Lower lobe of right lung (tissue), 2 donors: ENCODE measurements at places on chromosomes 3 and 15. TPM values are rescaled to one million over a fixed set of nuclear protein-coding genes. Genes with fewer than 3 reads are reported as not detected.

The ANKRD34C gene
- total RNA-seq = not detected

The PROS1 gene
- total RNA-seq = 49.5 TPM

The CDC25A gene
- 0.83 TPM for total RNA-seq

The GP9 gene
- 2.6 TPM for total RNA-seq

The CLEC3B gene
- 217 TPM for total RNA-seq

The GPR87 gene
- total RNA-seq = 0.24 TPM

The AGTR1 gene
- 10.8 TPM for total RNA-seq

The SLC12A1 gene
- not detected for total RNA-seq

GRCh38 chr15:98647026-98647773 is 1.1 kb upstream of the IGF1R start:
- H3K36me3 ChIP-seq = no peaks in the 10 kb centered on the region
- peak overlapping the region; percentile 87 for H3K27ac ChIP-seq
- DNase-seq = peak; percentile 81
- peak overlapping the region; percentile 80 for H3K4me3 ChIP-seq

- H3K4me3 ChIP-seq = no peak overlapping the region
- H3K27ac ChIP-seq = no peak overlapping the region
- no peak for DNase-seq
Observed at GRCh38 chr3:72244396-72244795, 459.4 kb upstream of the PROK2 start.

- no peaks in the 10 kb centered on the region for H3K27me3 ChIP-seq
- H3K36me3 ChIP-seq = no peaks in the 10 kb centered on the region
- H3K27ac ChIP-seq = no peak overlapping the region
- no peak overlapping the region for H3K4me3 ChIP-seq
- no peak for DNase-seq
Observed at GRCh38 chr15:31897746-31898145, 132.6 kb upstream of the CHRNA7 start.

DNA sequence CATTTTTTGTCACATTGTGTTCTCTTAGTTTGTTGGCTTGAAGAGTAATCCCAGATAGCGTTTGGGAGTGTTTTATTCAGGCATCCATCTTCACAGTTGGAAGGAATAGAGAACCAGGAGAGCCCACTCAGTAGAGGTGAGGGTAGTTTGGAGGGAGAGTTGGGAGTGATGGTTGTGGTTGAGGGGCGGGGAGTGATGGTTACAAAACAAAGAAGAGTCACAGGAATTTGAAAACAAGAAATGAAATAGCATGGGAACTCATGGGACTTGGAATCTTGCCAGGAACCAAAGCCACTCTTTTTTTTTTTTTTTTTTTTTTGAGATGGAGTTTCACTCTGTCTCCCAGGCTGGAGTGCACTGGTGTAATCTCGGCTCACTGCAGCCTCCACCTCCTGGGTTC is 36.3 kb downstream of the DUT start:
- no peak for DNase-seq
- H3K36me3 ChIP-seq = no peaks in the 10 kb centered on the region
- no peak overlapping the region for H3K4me3 ChIP-seq
- no peaks in the 10 kb centered on the region for H3K4me1 ChIP-seq

DNA sequence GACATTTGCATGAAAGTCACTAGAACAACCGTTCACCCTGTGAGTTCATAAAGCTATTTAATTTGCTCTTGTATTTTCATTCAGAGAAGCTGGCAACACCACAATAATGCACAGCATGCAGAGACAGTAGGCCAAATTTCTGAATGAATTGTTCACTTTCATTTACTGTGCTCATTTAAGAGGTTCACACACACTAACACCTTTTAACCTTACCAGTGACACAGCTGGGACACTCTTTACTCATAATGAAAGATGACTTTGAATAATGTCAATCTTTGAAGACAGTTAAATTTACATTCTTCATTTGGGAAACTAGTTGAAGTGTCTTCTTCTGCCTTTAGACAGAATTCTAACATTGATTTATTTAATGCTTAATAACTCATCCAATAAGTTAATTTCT is 95.7 kb downstream of the ROBO1 start:
- H3K27me3 ChIP-seq = no peaks in the 10 kb centered on the region
- H3K4me1 ChIP-seq = no peaks in the 10 kb centered on the region
- H3K4me3 ChIP-seq = no peak overlapping the region

DNA sequence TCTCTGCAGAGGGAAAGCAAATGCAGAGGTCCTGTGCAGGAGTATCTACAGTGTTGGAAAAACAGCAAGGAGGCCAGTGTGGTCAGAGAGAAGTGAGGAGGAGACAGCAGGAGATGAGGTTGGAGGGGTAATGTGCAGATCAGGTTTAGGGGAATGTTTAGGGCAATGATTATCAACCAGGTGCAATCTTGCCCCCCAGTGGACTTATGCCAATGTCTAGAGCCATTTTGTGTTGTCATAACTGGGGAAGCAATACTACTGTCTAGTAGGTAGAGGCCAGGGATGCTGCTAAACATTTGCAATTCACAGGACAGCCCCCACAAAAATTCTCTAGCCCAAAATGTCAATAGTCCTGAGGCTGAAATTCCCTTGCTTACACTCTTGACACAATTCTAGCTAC is 13.1 kb downstream of the CCDC191 start:
- no peak for DNase-seq
- H3K4me1 ChIP-seq = no peaks in the 10 kb centered on the region
- no peak overlapping the region for H3K27ac ChIP-seq
- H3K36me3 ChIP-seq = peaks cover 5% of the 10 kb centered on the region
- no peaks in the 10 kb centered on the region for H3K27me3 ChIP-seq

GRCh38 chr3:18771931-18772330 is 346.8 kb upstream of the SATB1 start:
- H3K4me1 ChIP-seq = no peaks in the 10 kb centered on the region
- no peak overlapping the region for H3K27ac ChIP-seq
- H3K4me3 ChIP-seq = no peak overlapping the region
- DNase-seq = no peak
- no peaks in the 10 kb centered on the region for H3K27me3 ChIP-seq
- no peaks in the 10 kb centered on the region for H3K36me3 ChIP-seq

DNA sequence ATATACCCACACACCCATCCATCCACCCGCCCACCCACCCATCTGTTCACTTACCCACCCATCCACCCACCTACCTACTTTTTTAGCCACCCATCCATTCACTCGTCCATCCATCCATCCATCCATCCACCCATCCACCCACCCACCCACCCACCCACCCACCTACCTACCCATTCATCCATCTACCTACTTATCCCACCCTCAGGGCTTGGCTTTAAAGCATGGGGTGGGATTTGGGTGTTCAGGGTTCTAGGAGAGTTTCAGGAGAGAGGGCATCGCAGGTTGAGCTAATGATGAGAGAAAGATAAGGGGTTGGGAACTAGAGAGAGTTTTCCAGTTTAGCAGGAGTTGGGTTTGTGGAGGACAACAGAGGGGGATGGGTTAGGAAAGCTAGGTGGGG is 9.7 kb downstream of the FBLN2 start:
- no peak overlapping the region for H3K4me3 ChIP-seq
- DNase-seq = no peak
- no peaks in the 10 kb centered on the region for H3K36me3 ChIP-seq
- peaks cover 5% of the 10 kb centered on the region for H3K27me3 ChIP-seq
- no peaks in the 10 kb centered on the region for H3K4me1 ChIP-seq

GRCh38 chr3:60246361-60246760 is 1004.9 kb downstream of the FHIT start:
- H3K27me3 ChIP-seq = no peaks in the 10 kb centered on the region
- no peaks in the 10 kb centered on the region for H3K4me1 ChIP-seq
- no peak overlapping the region for H3K27ac ChIP-seq
- H3K4me3 ChIP-seq = no peak overlapping the region
- no peaks in the 10 kb centered on the region for H3K36me3 ChIP-seq
- no peak for DNase-seq

DNA sequence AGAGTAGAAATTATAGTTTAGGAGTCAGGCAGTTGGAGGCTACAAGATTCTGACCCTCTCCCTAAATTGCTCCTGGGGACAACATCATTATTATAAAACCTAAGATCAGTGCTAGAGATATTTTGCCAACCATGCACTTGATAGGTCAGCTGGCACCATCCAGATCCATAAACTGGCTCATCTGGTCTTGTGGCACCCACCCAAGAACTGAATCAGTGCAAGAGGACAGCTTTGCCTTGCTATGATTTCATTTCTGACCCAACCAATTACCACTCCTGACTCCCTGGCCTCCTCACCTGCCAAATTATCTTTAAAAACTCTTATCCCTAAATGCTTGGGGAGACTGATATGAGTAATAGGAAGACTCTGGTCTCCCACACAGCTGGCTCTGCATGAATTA is 461.1 kb upstream of the TGFBR2 start:
- H3K27me3 ChIP-seq = no peaks in the 10 kb centered on the region
- H3K27ac ChIP-seq = no peak overlapping the region
- DNase-seq = no peak
- H3K36me3 ChIP-seq = no peaks in the 10 kb centered on the region

DNA sequence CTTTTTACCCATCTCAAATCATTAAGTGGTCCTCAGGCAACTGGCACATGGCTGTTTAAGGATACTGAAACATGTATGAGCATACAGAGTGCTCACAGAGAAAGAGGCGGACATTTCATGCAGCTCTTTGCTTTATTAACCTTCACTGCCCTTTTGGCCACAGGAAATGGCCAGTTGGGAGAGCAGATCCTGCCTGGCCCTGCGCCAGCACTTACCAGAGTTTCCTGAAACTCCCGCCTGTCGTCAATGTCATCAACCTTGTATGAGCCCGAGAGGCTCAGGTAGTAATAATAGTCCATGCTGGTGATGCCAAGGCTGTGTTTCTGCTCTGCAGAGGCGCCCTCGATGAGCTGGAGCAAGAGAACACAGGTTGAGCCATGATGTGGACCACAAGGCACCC is 17.8 kb downstream of the LDHAL6B start:
- peaks cover 40% of the 10 kb centered on the region for H3K36me3 ChIP-seq
- no peaks in the 10 kb centered on the region for H3K27me3 ChIP-seq
- peaks cover 7% of the 10 kb centered on the region for H3K4me1 ChIP-seq
- no peak overlapping the region for H3K4me3 ChIP-seq

DNA sequence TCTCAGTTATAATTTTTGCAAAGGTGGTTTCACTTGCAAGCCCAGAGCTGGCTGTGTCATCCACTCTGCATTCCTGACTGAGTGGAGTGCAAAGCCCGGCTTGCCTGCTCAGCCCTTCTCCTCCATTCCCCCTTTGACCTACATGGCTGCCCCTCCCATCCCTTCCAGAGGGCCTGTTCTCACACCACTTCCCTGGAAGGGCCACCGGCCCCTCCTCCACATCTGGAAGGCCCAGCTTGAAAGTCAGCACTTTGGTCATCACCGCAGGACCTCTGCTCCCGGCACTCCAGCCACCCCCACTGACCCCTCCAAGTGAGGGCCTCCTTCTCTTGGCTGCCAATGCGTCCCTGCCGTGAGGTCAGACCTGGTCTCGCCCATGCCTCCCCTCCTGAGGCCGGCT is 74.1 kb upstream of the RNF7 start:
- H3K36me3 ChIP-seq = no peaks in the 10 kb centered on the region
- H3K27ac ChIP-seq = no peak overlapping the region
- H3K27me3 ChIP-seq = peaks cover 4% of the 10 kb centered on the region
- DNase-seq = no peak
- H3K4me3 ChIP-seq = no peak overlapping the region
- H3K4me1 ChIP-seq = no peaks in the 10 kb centered on the region

DNA sequence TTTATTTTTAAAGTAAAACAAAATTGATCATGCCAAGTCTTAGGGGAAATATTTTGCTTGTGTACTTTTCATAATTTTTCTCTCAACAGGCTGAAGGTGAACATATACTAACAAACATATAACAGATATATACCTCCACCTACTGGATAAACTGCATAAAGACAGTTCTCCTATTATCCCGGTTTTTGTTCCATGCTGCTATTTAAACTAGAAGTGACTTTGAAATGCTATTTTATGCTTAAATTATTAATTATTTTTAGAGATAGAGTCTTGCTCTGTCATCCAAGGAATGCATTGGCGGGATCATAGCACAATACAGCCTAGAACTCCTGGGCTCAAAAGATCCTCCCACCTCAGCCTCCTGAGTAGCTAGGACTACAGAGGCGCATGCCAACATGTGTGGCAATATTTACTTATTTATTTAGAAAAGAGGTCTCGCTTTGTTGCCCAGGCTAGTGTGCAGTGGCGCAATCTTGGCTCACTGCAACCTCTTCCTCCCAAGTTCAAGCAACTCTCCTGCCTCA is 49.8 kb downstream of the ST3GAL6 start:
- no peak overlapping the region for H3K4me3 ChIP-seq
- H3K27ac ChIP-seq = no peak overlapping the region
- H3K27me3 ChIP-seq = no peaks in the 10 kb centered on the region
- peaks cover 36% of the 10 kb centered on the region for H3K36me3 ChIP-seq

DNA sequence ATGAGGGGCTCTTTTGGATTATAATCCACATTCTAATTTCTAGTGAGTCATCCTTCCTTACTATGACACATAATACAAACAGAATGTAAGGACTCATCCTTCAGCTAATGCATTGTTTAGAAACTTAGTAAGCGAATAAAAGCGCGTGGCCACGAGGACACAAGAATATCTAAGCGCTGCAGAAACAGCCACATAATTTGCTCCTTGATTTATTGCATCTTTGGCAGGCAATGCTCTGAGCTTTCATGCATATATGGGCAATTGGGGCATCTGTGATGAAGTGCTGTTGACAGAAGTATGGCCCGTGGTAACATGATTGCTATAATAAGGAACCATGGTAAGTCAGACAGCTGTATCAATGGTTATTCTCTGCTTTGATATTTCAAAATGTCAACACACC is 191.3 kb upstream of the ZNF385D start:
- no peaks in the 10 kb centered on the region for H3K36me3 ChIP-seq
- no peak overlapping the region for H3K27ac ChIP-seq
- no peaks in the 10 kb centered on the region for H3K27me3 ChIP-seq
- no peak for DNase-seq
- H3K4me3 ChIP-seq = no peak overlapping the region
